ENCODE measurements at places on chromosomes 2 and 18. TPM values are rescaled to one million over a fixed set of nuclear protein-coding genes. Genes with fewer than 3 reads are reported as not detected.

- DNase-seq, result no peak
These were observed 122.3 kb upstream of the FHL2 start for GRCh38 chr2:105521176-105521575.

GRCh38 chr2:237276716-237277490, 137.1 kb downstream of the COL6A3 start:
- no peak for DNase-seq

DNA sequence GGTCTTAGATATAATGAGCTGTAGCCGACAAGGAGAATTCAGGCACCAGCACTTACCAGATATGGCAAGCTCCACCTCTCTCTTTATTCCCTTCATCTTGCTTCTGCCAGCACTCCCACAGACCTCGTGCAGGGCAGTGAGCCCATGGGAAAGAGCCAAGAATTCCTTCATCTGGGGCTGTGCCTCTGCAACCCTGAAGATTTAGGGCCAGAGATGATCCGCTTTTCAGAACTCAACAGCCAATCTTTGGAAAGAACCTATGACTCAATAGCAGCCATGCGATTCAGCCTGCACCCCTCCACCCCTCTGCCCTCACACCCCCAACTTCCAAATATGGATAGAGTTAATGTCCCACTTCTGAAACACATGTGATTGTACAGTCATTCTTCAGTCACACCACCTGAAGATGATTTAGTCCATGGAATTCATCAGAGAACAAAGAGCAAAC, 533.7 kb upstream of the TNP1 start:
- no peak for DNase-seq

The STK39 gene
- 22.1 TPM for total RNA-seq

DNA sequence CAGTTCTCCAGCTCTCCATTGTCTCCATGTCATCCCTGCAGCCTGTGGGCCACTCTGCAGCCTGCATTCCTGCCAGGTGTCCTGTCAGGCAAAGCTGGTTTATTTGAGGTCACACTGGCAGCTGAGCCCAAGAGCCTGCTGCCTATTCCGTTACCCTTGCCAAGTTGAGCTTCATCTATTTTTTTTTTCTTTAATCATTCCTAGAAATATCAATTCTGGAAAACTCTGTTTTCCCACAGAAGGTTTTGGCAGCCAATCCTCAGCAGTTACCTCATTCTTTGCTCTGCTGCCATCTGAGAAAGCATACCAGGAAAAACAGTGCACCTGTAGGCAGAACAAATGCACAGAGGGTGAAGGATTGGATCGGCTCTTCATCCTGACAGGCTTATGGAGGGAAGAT, 411.0 kb upstream of the ACVR2A start:
- DNase-seq, result no peak

GRCh38 chr2:236949089-236949905, 136.4 kb upstream of the COPS8 start:
- DNase-seq, result peak; percentile 21

The CCDC142 gene
- 21.6 TPM for total RNA-seq

The ALPI gene
- total RNA-seq, result not detected

DNA sequence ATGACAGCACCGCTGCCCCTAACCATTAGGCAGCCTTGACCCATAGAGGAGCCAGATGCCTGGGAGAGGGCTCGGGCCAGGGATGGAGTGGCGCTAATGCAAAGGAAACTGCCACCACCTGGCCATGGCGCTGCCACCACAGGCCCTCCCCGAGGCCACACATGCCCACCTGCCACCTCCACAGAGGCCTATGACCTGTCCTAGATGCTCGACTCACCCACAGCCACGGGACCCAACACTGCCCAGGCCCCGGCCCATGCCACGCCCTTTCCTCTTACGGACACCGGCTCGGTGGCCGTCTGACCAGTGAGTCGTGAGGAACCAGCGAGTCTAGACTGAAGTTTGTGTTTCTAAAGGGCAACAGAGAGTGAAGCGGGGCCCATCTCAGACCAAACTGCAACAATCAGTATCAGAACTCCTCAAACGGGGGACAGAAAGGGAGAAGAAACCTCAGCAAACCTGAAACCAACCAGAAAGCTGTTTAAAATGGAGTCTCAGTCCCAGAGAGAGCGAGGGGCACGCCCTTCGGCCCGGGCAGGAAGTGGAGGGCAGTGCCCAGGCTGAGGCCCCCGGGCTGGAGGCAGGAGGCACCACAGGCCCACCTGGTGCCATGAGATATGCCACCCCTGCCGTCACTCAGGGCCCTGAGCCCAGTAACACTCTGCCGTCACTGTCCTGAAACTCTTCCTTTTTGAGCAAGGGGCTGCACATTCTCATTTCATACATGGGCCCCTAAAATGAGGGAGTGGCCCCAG, 711 bp downstream of the GPR17 start:
- no peak for DNase-seq

- DNase-seq, result no peak
These were observed 7.4 kb downstream of the MYL12B start for GRCh38 chr18:3269241-3269913.

DNA sequence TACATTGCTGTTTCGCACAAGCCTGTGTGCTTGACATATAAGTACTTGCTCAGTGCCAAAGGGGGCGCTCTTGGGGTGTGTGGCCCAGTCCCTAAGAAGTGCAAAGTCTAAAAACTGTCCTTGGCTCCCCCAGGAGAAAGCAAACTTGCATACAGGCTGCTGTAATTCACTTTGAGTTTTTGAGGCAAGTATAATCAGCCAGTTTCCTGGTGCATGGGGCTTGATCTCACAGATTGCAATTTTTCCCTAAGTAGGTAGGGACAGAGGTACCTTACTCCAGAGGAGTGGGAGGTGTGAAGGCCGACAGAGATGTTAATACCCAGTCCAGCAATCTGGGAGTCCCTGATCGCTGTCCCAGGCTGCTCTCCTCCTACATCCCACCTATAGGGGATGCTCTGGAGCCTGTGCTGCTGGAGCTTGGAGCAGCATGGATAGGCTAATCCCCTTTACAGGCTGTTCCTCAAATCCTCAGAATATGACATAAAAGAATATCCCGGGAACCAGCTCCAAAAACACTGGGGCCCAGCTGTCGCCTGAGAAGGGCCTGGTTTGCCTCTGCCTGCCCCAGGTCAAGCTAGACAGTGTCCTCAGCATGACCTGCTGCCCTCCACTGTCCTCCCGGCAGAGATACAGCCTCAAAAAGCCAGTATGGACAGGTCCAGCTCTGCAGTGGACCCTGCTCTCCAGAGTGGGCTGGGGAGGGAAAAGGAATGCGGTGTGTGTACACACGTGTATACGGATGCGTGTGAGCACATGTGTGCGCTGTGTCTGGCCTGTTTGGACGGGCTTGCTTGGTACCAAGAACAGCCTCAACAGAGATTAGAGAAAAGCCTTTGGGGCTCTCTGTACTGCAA, 136.5 kb upstream of the HAAO start:
- peak; percentile 76 for DNase-seq
